ENCODE measurements at places on chromosomes 6 and 20.

- DNase-seq: no peak
Measured at GRCh38 chr6:153038378-153039057, 36.0 kb upstream of the MTRF1L start.

GRCh38 chr6:108868647-108869046 lies 20.4 kb downstream of the ARMC2 start:
- no peak for DNase-seq

DNA sequence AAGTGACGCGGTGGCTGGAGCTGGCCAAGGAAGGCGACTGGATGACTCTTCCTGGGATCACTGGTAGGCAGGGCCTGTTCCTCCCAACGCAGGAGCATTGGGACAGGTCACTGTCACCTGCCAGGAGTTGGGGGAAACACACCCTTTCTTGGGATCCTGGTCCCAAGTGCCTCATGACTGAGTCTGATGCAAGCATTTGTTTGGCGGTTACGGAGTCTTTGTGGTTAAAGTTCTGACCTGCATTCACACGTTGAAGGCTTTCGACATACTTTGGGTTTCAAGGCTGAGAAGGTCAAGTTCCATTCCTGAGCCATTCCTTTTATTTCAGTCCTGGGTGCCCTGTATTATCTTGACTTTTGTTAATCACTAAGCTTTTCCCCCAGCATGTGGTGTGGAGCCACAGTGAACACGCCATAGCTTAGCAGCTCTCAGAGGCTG lies 6.0 kb downstream of the PNLDC1 start:
- DNase-seq: no peak

- DNase-seq: no peak
Measured at GRCh38 chr20:47493963-47494293, 7.8 kb upstream of the NCOA3 start.

- DNase-seq: no peak
Measured at GRCh38 chr6:122715725-122716124, 63.8 kb upstream of the FABP7 start.

DNA sequence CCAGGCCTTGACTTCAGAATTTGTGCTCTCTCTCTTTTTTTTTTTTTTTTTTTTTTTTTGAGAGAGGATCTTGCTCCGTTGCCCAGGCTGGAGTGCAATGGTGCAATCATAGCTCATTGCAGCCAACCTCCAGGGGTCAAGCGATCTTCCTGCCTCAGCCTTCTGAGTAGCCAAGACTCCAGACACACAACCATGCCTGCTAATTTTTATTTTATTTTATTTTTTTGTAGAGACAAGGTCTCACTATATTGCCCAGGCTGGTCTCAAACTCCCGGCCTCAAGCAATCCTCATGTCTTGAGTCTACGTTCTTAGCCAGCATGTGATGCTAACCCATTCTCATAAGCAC lies 19.4 kb downstream of the TGM2 start:
- DNase-seq: no peak

DNA sequence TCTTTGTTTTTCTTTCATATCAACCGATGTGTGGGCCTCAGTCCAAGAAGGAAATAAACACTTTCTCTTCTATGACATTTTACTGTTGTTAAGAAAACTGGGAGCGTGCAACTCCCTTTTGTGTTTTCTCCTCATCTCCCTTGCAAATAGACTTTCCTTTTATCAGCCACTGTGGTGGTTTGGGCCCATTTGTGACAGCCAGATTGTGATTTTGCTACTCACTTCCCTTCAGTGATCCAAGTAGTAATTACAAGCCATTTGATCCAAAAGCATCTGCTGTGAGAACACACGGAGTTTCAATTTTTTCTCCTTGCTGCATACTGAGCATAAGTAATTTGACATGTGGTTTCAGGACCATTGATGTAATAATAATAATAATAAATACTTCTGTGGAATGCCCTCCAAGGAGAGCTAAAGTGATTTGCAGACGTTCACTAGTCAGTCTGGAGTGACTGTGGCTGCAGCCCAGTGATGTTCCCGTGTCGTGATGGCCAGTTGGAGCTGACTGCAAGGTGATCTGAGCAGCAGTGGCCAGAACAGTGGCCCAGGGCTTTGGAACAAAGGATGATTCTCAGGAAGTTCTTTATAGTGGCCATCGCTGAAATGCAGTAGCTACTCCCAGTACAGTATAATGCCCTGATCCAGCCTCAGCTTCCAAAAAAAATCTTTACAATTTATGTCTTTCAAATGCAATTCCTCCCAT lies 91.9 kb upstream of the CLDN20 start:
- no peak for DNase-seq

- peak; percentile 61 for DNase-seq
Measured at GRCh38 chr6:44177691-44178423, 19.2 kb downstream of the CAPN11 start.
